Activated T-cell treated with anti-CD3 and anti-CD28 coated beads, Interleukin-2, amount 50 U/mL, for 72 hours (primary cell): ENCODE measurements at places on chromosomes 16 and 17.

DNA sequence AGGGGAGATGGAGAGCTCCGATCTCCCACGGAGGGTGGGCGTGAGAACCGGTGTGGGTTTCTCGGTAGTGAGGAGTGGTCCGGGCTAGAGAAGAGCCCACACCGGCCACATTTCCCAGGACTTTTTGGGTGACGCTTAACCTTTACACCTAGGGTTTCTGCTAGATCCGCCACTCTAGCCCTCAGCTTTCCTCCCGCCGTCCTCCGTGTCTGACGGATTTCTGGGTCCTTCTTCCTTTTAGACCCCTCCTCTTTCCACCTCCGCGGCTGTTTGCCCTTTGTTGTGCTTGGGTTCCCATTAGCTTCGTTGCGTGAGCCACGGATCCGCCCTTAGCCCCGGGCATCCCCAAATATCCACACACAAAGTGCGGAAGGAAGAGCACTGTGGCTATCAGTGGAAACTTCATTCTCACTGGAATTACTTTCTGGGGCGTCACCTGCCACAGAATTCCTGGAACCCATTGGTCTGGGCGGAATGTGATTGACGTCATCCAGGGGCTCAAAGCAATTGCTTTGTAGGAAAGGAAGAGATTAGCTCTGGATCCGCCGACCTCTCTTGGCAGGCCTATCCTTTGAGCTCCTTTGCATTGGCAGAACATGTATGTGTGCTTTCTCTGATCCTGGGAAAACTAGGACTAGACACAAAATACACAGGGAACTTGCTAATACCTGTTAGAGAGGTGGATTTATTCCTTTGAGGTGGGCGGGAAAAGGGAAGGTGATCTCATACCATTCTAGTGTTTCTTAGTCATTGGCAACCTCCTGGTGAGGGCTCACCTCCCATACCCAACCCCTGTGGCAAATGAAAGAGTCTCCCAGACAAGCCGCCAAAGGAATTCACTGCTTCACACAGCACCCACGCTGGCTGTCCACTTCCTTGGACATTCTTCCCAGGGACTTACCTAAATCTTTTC is 654 bp downstream of the TNFAIP1 start:
- DNase-seq: peak; percentile 25

DNA sequence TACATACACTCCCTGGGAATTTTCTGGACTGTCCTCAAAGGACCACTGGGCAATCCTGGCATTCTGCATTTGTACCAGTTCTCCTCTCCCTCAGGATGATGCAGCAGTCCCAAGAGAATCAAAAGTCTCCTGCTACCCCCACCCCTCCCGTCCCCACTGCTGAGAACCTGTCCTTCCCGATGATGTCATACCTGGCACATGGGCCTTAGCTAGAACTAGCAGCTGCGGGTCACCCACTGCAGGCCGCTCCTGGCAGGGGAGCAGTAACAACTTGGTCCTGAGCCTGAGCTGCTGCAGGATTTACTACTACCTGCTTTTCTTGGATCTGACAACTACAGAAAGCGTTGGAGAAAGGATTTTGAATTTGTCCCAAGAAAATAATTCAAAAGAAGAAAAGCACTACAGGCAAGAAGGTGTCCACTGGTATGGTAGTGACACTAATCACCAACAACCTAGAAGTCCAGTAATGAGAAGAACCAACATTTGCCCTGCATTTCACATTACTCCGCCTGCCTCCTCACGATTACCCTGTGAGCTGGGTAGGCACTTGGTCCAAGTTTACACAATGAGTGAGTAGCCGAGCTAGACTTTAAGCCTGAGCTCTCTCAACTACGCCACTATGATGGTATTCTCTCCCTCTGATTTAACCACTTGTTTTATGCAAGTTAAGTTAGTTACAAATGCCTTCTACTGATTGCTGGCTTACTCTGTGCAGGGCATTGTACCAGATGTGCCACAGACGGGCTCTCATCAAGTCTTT is 55.3 kb upstream of the ETV4 start:
- DNase-seq: no peak

DNA sequence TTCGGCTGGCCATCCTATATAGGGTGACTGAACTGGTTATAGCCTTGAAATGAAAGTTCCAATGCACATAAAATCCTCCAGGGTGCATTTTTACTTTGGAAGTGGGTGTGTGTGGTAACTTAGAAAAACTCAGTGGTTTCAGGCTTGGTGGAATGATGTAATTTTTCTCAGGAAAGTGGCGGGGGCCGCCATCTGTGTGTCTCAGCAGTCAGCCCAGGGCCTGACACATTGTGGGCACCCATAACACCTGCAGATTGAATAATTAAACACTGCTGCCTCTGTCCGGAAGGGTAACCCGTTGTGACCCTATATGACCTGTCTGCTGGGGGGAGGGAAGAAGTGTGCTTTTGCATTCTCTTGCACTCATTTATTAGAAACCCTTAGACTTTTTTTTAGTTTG is 2.2 kb upstream of the PDP2 start:
- peak; percentile 75 for DNase-seq

DNA sequence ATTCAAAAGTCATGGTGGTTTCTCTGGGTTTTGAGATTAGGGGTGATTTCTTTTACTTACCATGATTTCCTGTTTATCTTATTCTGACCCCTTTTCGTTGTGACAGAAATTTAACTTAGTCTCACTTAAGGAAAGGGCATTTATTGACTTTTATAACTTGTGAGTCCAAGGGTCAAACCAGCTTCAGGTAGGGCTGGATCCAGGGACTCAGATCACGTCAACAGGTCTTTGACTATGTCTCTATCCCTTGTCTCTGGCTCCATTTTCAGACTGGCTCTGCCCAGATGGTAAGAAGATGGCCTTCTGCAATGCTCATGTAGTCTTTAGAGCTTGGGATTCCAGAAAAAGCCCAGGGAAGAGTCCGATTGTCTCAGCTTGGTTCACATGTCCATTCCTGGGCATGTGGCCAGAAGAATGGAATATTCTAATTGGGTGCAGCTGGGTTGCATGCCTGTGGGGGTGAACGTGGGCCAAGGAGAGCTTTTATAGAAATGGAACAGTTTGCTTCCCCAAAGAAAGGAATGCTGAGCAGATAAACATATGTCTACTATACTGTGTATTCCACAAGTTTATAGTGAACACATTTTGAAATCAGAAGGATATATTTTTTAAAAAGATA is 13.4 kb downstream of the USP43 start:
- no peak for DNase-seq

GRCh38 chr16:74766729-74767128 is 7.9 kb downstream of the FA2H start:
- DNase-seq: no peak

DNA sequence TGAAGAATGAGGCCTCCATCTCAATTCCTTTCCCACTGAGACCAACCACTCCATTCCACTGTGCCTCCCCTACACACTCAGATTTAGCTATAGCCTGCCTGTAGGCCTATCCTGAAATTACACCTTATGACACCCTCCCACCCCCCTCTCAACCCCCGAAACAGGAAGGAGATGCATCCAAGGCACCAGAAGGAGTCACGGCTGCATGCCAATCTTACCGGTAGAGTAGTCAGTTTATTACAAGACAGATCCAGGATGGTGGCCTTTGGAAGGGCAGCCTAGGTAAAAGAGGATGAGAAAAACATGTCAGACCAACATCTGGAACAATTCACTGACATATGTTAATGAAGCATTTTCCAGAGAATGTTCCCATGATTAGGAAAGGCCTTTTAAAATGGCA is 2.6 kb downstream of the LRRC59 start:
- no peak for DNase-seq
